ENCODE measurements at places on chromosomes 7 and 10.
A peak's percentile ranks its signal among the peaks of the same experiment; 100 is the strongest.

GRCh38 chr10:130807721-130808120, 503.8 kb downstream of the TCERG1L start:
- DNase-seq: no peak

GRCh38 chr7:103065667-103066066, 8.9 kb downstream of the FBXL13 start:
- no peak for DNase-seq

DNA sequence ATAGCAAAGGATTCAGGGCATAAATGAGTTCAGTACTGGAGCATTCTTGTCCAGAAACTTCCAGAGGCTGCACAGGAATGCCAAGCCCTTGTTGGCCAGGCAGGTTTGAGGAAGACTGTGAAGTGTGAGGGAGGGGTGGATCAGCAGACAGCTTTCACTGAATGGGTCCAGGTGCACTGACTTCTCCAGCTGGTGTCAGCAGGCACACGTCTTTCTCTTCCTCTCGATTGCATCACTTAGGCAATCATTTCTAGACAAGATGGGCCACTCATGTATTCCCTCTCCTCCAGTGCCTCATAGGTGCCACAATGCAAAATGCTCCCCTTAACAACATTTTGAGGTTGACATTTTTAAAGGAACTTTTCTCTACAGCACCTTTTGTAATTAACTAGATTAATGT, 15.6 kb upstream of the PLEKHS1 start:
- no peak for DNase-seq

DNA sequence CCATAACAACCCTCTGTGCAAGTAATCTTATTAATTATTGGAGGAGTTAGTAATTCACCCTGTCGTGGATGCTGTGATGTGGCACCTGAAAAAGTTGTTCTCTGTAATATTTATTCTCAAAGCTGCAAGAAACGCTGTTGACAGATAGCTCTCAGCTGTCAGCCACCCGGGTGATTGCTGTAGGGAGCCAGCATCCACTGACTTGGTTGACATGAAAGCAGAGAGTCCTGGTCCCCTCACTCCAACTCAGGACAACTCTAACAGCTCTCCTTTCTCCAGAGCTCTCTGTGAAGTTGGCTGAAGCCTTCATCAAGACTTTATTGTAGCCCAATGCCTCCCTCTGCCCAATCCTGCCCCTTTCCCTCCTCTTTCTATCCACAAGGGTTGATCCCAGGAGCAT, 98.0 kb downstream of the FAM107B start:
- no peak for DNase-seq

- DNase-seq: peak; percentile 85
These were observed 784.7 kb upstream of the AUTS2 start for GRCh38 chr7:68813551-68814080.

DNA sequence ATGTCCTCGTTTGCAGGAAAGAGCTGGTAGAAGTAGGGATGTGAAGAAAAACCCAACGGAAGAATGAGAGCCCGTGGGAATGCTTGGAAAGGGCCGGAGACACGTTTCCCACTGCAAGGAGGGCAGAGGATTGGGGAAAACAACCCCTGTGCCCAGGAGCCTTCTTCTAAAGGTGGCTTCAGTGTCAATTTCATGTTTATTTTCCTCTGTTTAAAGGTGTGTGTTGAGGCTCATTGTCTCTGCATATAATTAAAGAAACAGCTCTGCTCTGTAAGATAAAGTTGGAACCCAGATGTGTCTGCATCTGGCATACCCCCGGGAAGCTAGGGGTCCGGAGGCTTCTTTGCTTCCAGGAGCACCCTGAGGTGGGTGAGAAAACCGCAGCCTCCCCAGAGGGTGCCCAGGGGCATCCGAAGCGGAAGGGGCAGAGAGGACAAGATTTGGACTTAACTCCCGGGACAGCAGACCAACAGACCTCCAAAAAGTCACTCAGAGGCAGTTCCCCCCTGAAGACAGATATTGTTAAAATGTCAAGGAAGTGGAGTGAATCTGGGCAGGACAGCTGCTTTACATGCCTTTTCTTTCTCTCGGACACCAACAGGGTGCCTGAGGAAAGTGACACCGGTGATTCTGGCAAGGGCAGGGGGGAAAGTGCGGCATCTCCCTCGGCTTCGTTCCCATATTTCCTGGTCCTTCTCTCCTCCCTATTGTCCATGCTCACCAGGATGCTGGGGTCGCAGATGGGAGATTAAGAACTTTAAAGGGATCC, 8.6 kb upstream of the GATA3 start:
- no peak for DNase-seq

GRCh38 chr10:29435809-29436501, 147.1 kb downstream of the LYZL1 start:
- DNase-seq: no peak

DNA sequence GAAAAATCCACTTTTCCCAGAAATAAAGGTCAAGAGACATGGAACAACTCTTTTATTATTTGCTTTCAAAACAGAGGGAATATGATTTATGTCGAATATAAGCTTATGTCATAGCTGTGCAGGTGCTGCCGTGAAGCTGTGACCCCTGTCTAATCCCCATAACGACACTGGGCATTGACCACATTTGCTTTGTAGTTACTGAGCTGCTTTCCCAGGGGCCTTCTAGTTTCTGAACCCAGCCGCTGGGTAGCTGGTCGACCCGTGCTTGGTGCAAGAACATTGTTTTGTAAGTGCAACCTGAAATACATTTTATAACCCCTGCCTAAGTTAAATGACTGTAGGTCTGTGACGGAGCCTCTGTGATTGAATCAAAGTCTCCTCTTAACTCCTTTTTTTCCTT, 144.9 kb upstream of the HDAC9 start:
- DNase-seq: no peak

DNA sequence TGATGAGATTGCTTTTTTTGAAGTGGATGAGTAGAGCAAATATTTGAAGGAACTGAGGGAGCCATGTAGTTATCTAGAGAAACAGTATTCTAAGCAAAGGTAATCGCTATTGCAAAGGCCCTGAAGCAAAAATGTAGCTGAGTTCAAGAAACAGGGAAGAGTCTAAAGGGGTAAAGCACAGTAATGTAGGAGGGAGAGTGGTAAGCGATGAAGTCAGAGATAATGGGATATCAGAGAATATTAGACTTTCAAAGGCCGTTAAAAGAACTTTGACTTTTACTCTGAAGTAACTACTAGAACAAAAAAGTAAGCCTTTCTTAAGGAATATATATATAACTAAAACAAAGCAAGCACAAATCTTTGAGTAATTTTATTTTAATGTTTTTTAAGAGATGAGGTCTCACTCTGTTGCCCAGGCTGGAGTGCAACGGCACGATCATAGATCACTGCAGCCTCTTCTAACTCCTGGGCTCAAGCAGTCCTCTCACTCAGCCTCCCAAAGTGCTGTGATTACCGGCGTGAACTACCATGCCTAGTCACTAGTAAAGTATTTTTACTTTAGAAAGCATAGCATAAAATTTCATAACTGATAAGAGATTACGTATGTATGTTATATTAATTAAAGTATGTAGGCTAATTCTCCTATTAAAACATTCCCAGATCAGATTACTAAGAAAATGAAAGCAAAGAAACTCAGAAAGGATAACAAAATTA, 61.7 kb upstream of the OIT3 start:
- DNase-seq: no peak

DNA sequence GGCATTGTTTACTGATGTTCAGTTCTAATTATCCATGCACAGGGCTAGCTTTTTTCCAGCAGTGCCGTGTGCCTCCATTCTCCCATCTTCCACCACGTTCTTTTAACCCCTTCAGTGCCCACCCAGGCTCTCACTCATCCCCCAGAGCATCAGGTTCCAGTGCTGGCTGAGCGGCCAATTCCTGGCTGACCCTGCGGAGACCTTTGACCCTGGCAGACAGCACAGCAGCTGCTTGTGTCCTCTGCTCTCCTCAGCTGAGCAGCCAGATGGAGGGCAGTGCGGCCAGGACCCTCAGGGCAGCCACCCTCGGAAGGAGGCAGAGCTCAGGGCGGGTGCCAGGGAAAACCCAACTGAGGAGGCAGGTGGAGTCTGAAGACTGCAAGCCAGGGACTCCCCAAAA, 48.4 kb downstream of the ZNF503 start:
- DNase-seq: no peak

GRCh38 chr10:23199768-23200511, 7.8 kb downstream of the PTF1A start:
- no peak for DNase-seq

DNA sequence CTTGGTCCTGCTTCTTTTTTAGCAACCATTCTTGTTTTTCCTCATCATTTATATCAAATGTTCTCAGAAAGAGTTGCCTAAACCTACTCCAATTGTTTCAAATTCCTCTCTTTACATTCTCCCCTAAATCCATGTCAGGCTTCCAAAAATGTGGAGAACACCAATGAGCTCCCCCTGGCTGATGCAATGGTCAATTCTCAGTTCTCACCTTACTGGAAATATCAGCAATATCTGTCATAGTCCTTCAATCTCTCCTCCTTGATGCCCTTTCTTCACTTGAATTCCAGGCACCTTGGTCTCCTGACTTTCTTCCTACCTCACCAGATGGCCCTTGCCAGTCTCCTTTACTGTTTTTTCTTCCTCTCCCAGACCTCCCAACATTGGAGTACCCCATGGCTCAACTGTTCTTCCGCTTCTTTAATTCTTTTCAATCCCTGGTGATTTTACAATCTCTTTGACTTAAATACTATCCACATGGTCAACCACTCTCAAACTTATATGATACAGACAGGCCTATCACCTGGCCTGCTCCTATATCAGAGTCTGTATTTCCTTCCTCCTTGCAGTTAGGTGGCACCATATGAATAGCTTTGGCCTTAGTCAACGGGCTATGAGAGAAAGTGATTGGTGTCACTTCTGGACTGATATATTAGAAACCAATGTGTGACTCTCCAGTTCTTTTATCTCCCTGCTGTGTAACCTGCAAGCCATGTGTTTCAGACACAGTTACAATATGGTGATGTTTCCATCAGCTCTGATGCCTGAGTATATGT, 47.4 kb upstream of the CAV2 start:
- DNase-seq: no peak

- no peak for DNase-seq
These were observed 205.9 kb downstream of the SKAP2 start for GRCh38 chr7:26658389-26659084.

DNA sequence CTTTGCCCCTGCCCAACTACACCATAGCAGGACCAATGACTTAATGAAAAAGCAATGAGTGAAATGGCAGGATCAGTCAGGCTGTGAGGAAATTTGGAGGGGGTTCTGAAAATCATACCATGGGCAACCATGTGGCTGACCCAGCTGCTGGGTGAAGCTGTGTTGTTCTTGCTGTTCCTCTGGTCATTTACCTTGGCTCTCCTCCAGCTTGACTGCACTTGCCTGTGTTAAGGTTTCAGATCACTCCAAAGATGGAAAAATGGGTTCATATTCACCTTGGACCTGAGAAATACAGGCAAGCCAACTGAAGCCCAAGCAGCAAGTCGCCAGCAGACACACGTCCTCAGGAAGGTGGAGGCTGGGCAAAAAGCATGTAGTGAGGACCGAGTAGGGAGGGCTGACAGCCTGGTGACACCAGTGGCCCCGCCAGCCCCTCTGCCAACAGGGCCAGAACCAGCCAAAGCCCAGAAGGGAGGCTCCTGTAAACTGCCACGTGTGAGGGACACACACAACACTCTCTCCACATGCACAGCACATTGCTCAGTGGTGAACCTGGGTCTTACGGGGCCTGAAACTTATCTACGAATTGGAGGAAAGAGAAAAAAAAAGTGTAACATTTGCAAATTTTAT, 40.1 kb downstream of the PARP12 start:
- no peak for DNase-seq

DNA sequence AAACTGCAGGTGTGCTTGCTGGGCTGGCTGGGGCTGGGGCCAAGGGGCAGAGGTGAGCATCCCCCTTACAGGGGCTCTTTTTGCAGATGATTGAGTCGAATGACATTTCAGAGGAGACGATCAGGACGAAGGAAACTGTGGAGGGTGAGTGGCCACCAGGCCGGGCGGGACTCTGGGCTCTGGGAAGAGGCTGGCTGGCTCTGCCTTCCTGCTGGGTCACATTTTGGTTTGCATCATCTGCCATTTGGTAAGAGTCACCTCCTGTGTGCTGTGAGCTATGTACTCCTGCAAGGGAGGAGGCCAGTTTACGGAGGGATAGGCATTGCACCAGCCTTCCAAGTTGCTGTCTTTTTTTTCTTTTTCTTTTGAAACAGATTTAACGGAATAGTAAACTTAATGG, 73.0 kb upstream of the GTF2IRD1 start:
- no peak for DNase-seq

DNA sequence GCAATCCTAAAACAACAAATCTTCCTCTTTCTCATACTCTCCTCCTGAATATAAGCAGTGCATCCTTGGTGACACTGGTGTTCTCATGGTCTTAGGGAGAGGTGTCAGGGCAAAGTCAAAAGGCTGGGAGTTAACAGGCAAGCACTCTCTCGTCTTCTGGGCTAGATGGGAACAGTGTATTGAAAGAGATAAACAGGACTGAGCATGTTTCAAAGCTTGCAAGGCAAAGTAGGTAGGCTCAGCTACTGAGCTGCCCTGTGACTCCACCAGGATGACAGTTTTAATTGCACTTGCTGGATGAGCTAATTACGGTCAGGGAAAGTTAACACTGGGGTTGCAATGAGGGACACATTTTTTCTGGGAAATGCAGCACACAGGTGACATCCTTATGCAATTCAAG, 554.9 kb upstream of the NRP1 start:
- DNase-seq: no peak

GRCh38 chr10:103501186-103501585, 7.7 kb downstream of the NEURL1 start:
- no peak for DNase-seq

DNA sequence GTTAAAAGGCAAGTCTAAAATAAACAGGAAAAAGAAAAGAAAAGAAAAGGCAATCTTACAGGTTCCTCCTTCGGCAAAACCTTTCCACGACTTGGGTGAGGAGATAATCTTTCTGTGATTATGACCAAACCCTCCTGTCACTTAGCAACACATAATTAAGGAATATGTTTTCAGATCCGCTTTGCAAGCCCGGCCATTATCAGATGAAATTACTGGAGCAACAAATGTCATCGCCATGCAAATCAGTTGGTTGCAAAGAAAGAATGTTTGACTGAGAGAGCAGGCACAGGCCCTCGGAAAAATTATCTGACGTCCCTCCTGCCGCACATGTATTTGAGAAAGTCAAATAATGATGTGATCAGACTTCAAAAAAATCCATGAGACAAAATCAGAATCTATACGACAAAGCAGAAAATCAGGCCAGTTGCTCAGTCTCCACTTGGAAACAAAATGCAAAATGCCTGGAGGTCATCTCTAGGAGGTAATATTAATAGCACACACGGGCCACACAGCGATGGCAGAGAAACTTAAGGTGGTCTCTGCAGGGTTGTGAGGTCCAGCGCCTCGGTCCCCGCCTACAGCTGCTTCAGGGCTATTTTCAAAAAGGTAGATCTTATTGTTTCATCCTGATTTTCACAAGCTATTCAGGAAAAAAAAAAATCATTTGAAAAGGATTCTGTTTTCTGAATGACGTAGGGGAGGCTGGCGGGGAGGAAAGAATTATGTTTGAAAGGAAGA, 82.7 kb downstream of the ZRANB1 start:
- no peak for DNase-seq

DNA sequence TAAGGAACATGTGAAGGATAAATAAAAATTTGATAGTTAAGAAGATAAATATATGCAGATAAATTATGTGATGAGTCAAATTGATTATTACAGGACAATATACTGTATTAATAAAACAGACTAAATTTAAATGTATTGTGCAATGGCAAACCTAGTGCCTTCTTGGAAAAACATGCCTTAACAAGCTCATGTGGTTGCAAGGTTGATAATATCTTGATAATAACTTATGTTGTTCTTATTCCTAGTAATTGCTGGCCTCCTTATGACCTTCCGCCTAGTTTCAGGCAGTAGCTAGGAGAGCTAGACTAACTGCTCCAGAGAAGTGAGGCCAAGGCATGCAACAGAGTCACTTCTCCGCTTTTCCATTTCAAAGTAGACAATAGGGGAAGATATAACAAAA, 7.6 kb upstream of the RAB11FIP2 start:
- DNase-seq: no peak

All from NCI-H774 (cell line).